GM13976 (cell line): ENCODE measurements at places on chromosomes 2 and 18.
A peak's percentile ranks its signal among the peaks of the same experiment; 100 is the strongest.

DNA sequence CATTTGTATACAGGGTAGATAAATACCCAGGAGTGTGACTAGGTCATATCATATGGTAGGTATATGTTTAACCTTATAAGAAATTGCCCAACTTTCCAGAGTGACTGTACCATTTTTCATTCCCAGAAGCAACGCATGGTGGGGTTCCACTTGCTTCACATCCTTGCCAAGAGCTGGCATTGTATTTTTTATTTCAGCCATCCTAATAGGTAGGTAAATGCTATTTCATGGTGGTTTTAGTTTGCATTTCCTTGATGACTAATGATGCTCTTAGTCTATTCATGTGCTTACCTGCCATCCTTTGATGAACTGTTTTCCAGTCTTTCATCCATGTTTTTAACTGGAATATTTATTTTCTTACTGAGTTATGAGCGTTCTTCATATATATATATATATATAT, 51.9 kb downstream of the MAP4K3 start:
- no peak for DNase-seq

- DNase-seq, result no peak
Observed at GRCh38 chr2:42927334-42928160, 135.2 kb upstream of the HAAO start.

GRCh38 chr2:166593403-166593802, 99.4 kb upstream of the SCN7A start:
- no peak for DNase-seq

DNA sequence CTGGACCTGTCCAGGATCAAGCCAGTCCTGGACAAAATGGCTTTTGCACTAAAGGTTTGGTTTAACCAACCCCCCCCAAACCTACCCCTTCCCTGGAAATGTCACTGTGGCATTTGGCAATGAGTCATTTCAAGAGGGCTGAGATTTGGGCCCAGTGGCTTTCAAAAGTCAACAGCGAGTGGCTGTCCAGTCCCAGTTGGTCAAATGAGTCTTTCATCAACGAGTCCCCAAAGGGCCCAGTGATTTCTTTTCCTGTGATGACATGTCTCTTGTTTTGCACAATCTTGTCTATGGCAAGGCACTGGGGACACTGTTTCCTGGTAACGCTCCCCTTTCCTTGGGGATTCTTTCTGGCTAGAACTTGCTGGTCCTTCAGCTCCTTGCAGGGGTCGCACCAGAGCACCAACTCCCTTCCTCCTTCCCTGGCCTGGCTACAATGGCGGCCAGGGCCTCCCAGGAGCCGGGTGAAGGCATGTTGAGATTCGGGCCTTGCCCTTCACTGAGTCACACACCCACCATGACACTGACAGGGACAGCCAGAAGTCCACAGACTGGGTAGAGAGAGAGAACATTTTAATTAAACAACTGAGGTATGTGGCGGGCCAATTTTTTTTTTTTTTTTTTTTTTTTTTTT, 87.2 kb downstream of the SMAD7 start:
- no peak for DNase-seq

GRCh38 chr2:238321467-238321866, 1.1 kb downstream of the TRAF3IP1 start:
- DNase-seq, result no peak

DNA sequence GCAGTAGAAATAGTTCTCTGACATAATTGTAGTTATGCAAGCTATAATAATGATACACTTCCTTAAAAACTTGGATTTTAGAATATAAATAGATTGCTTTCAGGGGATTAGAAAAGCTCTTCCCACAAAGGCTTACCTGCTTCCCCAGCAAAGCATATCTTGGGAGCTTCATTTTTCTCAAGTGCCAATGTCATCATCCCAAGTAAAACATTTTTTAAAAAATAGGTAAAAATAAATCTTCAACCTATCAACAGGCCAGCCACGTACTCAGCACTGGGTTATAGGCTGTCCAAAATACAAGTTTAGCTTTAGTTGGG, 39.0 kb upstream of the NPAS2 start:
- no peak for DNase-seq

DNA sequence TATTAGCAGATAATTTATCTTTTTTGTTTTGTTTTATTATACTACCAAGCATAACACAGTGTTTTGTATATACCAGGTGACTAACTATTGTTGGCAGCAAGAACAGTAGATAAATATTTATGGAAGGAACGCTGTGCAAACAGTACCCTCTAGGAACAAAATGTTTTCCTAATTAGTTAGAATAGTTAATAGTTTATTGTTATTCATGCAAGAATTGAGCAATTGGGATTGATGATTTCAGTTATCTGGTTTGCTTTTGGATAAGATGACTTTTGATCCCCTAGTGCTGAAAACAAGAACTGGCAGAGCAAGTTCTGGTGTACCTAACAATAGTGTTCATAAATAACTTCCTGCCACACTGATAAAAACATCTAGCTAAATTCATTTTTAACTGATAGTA, 323.3 kb downstream of the TGIF1 start:
- DNase-seq, result no peak

DNA sequence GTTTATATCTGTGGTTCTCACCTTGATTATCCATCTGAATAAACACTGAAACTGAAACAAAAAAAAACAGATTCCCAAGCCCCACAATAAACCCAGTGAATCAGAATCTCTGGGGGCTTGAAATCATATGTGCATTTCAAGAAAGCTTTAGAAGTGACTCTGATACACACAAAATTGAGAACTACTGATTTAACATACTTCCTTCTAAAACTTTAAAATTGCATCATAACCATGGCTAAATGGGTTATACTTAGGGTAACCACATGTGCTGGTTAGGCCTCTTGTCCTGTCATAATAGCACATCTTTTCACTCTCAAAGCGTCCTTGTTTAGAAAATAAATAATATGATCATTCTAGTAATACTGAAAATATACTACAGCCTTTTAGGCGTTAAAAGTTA, 100.9 kb downstream of the ATAD2B start:
- no peak for DNase-seq

DNA sequence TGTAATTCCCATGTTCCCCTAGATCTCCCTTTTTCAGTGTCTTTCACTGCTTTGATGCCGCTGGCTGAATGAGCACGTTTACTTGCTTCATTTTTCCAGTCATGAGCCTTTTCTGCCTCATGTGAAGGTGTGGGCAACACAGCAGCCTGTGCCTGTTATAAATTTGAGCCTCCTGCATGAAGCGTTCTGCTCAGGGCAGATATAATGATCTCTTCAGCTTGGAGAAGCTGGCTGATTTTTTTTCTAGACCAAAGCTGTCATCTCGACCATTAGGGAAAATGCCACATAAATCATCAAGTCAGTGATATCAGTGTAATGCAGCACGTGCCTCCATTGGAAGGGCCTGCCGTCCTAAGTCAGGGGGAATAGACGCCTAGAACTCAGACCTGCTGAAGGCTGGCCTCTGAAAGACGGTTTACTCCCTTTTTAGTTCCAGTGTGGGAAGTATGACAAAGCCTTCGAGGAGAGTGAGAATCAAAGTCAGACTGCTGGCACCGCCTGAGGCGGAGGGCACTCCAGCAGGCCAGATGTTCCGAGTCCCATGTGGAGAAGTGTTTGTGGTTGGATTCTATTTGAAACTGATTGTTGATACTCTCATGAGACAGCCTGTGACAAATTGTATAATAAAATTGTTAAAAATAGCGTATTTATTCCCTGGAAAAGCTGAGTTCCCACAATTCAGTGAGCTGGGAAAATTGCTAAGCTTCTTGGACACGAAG, 196.5 kb downstream of the MYO1B start:
- no peak for DNase-seq

GRCh38 chr2:85675427-85675826, 7.4 kb upstream of the SFTPB start:
- DNase-seq, result no peak

- no peak for DNase-seq
Observed at GRCh38 chr2:240643093-240643810, 18.0 kb downstream of the GPR35 start.

DNA sequence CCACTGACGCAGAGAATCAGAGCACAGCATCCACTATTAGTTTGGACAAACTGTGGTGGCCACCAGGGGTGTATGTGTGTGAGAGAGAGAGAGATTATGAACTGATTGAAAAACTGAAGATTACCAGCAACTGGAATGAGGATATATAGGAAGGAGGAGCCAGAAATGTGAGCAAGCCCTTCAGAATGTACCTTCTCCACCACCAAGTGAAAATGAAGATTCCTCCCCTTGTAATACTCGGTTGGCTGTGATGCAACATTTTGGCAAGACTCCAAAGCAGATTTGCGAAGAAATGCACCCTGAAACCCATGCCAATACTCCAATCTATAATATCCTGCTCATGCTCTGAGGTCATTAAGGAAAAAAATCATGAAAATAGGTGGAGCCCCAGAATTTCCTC, 121.2 kb upstream of the SLC35G4 start:
- no peak for DNase-seq

DNA sequence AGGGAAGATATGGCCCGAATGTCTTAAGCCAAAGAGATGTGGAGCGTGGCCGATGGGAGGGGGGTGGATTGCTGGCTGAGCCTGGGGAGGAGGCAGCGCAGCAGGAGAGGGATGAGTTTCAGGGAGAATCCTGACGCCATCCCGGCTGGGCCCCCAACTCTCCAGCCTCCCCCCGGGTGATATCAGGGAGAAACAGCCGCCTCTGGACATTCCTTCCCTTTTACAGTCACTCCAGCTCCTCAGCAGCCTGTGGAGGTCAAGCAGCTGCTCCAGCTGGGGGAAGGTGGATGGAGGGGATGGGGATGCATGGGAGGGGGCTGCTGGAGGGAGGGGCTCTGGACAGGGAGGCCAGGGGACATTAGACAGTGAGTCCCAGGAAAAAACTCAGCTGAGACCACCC, 9.5 kb upstream of the DES start:
- no peak for DNase-seq

- DNase-seq, result peak; percentile 54
Observed at GRCh38 chr2:73285159-73285739, 971 bp upstream of the FBXO41 start.
